HTR-8/SVneo (cell line): ENCODE measurements at places on chromosomes 12 and 14.

DNA sequence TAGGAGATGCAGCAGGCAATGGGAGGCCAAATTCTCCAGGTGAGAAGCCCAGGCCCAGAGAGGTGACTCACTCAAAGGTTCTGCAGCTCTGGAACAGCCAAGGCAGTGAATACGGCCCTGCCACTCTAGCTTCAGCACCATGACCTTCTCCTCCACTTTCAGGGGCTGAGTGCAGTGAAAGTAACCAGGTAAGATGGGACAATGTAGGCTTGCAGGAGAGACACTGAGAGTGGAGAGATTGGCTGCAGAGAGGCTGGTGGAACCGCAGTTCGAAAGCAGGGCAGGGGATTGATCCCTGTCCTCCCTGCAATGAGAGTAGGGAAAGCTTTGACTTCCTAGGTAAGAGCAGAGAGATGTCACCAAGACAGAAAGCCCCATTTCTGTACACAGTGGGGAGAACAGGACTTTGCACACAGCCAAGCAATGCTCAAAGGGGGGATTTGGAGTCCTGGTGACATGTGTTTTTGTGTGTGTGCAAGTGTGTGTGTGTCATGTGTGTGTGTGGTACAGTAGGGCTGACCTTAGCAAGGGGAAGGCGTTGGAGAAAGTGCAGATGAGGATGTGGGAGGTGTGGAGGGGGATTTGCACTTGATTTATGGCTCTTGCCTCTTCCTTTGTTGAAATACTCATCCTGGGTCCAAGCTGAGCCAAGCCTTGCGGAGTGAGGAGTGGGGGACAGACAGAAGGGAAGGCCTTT, 12.7 kb downstream of the DHRS2 start:
- DNase-seq: no peak

- DNase-seq: no peak
Observed at GRCh38 chr14:68779761-68780323, 13.0 kb downstream of the ZFP36L1 start.

DNA sequence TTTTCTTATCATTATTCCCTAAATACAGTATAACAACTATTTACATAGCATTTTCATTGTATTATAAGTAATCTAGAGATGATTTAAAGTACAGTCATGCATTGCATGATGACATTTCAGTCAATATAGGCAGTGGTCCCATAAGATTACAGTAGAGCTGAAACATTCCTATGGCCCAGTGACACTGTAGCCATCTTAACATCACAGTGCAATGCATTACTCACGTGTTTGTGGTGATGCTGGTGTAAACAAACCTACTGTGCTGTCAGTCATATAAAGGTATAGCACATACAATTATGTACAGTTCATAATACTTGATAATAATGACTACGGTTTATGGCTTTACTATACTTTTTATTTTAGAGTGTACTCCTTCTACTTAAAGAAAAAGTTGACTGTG, 13.3 kb downstream of the LLPH start:
- no peak for DNase-seq

DNA sequence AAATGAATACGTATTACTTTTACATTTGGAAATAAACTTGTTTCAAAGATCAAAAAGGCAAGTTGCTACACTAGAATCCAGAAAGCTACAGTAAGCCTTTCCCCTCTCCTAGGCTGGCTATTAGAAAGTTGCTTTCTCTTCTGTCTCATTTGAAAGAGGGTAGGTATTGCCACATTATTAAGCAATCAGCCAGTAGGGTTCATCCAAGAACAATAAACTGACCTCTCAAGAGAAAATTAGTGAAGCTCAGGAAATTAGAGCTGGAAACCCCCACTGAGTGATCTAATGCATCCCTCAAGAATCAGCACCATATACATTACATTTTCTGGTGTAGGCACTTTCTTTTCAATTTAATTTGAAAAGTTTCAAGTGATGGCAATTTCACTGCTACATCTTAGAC, 4.5 kb upstream of the TMEM233 start:
- no peak for DNase-seq

DNA sequence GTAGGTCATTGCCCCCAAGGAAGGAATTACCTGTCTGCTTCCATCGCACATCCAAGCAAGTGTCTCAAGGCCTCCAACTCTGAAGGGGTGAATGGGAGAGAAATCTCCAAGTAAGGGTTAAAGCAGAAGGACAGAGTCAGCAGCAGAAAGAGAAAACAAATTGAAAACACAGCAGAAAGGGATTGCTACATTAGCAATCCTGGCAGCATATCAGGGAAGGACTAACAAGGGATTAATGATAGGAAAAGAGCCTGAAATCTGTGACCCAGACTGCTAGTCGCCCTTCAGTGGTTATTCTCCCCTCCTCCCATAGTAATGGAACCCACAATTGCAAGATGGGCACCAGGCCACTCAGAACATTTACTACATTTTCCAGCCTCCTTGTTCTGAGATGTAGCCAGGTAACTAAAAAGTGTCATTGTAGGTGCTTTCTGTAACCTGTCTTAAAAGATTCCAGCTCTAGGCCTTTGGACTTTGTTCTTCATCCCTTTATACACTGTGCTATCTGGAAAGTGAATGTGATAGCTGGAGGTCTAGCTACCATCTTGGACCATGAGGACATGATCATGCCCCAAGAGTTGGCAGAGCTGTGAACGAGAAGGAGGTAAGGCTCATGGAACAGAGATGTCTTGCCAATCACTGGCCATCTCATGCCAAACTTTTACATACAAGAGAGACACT, 36.0 kb downstream of the MAP3K9 start:
- DNase-seq: no peak

GRCh38 chr12:28425526-28425925, 235.3 kb downstream of the CCDC91 start:
- DNase-seq: no peak

- DNase-seq: no peak
Observed at GRCh38 chr14:85798856-85799255, 268.9 kb downstream of the FLRT2 start.

GRCh38 chr12:114444422-114445279, 38.7 kb upstream of the TBX5 start:
- no peak for DNase-seq

DNA sequence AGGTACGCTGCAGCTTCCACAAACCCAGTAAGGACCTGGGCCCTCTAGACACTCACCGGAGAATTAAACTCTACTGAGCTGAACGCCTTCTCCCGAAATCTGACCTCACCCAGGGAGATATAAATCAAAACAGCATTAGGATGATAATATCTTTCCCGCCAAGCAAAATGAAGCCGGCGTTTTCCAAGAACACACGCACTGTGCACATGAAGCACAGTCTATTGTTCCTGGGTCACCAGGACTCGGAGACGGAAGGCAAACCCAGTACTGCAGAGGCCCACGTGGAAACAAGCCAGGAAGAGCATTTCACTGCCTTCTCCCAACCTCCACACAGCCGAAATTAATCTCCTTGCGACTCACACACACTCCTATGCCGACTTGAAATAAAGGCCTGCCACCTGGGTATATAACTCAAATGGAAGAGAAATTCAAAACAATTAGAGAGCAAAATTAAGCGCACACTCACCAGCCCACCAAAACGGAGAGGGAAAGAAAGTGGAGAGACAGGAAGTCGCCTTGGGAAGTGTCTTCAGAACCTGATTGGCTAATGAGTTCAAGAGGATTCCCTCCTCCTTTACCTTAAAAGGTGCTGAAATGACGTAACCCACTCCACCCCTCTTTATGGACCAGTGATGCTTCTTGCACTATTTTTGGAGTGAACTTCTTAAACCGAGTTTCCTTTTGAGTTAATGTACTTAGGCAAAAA, at the start of gene CCNB1IP1:
Gene CCNB1IP1, minus strand, starts transcription at position 492 of the 706 bp plus-strand sequence. CDS start 16,756 bp downstream, outside the sequence.
- peak; percentile 79 for DNase-seq

GRCh38 chr12:131379738-131380137, 331.2 kb upstream of the SFSWAP start:
- no peak for DNase-seq

DNA sequence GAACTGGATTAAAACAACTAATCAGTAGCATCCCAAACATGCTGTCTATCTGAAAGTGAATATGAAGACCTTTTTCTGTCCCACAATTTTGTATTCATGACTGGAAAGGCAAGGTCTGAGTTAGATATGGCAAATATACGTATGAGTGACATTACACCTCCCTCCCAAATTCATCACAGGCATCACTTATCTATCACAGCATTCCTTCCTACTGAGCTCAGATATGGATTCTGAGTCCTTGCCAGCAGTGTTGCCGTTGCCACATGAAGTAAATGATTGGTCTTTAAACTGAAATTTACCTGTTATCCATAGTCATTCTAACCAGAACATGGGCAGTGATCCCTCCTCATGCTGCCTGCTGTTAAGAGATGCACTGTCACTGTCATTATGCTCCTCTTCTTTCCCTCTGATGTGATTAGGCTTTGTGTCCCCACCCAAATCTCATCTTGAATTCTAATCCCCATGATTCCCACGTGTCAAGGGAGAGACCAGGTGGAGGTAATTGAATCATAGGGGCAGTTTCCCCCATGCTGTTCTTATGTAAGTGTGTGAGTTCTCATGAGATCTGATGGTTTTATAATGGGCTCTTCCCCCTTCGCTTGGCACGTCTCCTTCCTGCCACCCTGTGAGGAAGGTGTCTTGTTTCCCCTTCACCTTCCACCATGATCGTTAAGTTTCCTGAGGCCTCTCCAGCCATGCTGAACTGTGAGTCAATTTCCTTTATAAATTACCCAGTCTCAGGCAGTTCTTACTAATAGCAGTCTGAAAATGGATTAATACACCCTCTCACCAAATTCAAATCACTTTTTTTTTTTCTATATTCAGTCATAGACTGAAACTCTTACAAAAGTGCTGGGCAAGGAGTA, 288.4 kb downstream of the NUAK1 start:
- no peak for DNase-seq

DNA sequence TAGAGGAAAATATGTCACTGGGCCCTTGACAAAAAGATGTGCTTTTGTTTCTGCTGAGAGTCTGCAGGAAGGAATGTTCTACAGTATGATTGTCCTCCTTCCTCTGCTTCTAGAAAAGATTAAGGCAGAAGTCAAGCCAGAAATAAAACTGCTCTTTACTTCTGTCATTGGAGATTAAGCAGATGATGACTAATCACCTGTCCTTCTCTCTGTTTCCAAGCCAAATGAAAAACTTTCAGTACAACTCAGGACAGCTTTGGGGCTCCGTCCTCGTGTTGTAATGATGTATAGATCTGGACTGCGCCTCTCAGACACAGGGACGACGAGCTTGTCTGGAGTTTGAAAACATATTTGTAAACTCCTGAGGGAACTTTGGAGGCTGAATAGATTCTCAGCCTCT, 159.3 kb downstream of the DYRK2 start:
- no peak for DNase-seq

GRCh38 chr14:70934502-70935134, 27.4 kb downstream of the PCNX1 start:
- no peak for DNase-seq

GRCh38 chr12:69415471-69416275, 54.5 kb upstream of the FRS2 start:
- peak; percentile 87 for DNase-seq

GRCh38 chr14:22025879-22026278, 352.3 kb upstream of the OR4E1 start:
- DNase-seq: no peak

DNA sequence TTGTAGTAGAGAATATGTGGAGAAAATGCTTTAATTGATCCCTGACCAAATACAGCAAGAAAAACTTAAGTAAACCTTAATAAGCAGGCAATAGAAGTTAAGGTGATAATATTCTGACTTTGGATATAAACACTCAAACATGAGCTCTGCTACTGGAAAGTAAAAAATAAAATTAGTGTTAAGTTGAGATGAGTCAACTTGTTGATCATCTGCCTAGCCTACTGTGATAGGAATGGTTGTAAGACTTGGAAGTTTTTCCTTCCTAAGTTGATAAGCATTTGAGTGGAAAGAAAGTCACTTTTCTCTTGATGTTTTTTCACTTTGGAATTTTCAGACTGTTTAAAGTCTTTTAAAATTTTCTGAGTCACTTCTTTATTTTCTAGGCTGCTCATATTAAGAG, 26.0 kb downstream of the ADIPOR2 start:
- DNase-seq: no peak

GRCh38 chr12:6076346-6076745, 48.1 kb downstream of the VWF start:
- no peak for DNase-seq

GRCh38 chr14:32189811-32190210, 12.0 kb upstream of the RNU6-7 start:
- no peak for DNase-seq

DNA sequence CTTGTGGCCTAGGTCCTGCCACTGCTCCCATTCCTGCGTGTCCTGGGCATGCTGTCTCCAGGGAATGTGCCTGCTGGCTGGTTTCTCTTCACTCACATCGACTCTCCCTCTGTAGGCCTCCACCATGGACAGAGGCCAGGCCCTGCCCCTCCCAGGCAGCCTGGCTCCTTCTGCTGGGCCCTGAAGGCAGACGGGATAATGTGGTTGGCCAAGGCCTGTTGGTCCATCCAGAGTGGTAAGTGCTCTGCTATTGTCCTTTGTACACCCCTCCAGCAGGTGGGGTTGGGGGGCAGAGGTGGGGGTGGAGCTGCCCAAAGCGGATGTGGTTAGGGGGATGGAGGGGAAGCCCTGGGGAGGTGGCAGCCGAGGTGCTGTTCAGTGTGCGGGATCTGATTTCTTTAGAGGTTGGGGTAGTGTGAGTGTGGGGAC, 9.5 kb upstream of the NR4A1 start:
- DNase-seq: no peak

DNA sequence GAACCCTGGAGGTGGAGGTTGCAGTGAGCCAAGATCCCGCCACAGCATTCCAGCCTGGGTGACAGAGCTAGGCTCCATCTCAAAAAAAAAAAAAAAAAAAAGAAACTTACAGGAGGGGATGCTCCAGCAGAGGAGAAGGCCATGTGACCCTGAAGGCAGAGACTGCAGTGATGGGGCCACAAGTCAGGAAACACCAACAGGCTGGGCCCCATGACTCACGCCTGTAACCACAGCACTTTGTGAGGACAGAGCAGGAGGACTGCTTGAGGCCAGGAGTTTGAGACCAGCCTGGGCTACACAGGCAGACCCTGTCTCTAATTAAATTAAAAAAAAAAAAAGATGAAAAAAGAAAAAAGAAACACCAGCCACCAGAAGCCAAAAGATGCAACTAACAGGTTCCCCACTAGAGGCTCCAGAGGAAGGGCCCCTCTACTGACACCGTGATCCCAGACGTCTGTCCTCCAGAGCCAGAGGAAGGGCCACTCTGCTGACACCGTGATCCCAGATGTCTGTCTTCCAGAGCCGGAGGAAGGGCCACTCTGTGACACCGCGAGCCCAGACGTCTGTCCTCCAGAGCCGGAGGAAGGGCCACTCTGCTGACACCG, 9.1 kb upstream of the GLT1D1 start:
- DNase-seq: no peak

DNA sequence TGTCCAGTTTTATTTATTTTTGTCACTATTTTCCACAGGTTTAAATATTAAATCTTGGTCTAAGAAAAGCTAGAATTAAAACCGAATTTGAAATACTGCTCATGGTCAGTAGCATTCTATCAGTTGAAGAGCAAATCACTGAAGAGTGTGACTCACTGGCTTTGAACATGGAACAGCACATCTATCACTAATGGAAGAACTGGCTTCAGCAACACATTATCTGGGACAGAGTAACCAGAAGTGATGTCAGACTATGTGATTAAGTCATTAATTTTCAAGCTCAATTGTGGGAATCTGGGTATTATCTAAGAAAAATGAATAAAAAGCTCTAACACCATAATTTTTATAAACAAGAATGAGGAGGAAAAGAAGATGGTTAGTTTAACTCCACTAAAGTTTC, 527.5 kb downstream of the TMTC2 start:
- no peak for DNase-seq

GRCh38 chr12:42524716-42525115, 64.8 kb downstream of the PRICKLE1 start:
- DNase-seq: no peak
